ENCODE measurements at places on chromosomes 16 and 17. TPM values are rescaled to one million over a fixed set of nuclear protein-coding genes. Genes with fewer than 3 reads are reported as not detected.

DNA sequence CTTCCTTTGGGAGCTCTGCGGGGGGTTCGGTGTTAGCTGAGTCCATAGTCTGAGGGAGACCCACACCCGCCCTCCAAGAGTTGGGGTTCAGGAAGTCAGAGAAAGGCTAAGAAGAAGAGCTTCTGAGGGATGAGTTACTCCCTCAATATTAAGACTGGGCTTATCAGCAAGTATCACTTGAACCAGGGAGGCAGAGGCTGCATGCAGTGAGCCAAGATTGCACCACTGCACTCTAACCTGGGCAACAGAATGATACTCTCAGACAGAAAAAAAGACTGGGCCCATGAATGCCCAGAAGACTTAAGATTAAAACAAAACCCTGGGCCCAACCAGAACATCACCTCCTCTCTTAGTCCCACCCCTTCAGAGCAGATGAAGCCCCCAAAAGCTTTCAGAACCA, 6.0 kb downstream of the NKIRAS2 start:
- no peak for DNase-seq
- peaks cover 19% of the 10 kb centered on the region for H3K4me1 ChIP-seq
- peaks cover 3% of the 10 kb centered on the region for H3K27me3 ChIP-seq
- peaks cover 11% of the 10 kb centered on the region for H3K36me3 ChIP-seq
- H3K27ac ChIP-seq: no peak overlapping the region

Gene KCNH4
- total RNA-seq: not detected

DNA sequence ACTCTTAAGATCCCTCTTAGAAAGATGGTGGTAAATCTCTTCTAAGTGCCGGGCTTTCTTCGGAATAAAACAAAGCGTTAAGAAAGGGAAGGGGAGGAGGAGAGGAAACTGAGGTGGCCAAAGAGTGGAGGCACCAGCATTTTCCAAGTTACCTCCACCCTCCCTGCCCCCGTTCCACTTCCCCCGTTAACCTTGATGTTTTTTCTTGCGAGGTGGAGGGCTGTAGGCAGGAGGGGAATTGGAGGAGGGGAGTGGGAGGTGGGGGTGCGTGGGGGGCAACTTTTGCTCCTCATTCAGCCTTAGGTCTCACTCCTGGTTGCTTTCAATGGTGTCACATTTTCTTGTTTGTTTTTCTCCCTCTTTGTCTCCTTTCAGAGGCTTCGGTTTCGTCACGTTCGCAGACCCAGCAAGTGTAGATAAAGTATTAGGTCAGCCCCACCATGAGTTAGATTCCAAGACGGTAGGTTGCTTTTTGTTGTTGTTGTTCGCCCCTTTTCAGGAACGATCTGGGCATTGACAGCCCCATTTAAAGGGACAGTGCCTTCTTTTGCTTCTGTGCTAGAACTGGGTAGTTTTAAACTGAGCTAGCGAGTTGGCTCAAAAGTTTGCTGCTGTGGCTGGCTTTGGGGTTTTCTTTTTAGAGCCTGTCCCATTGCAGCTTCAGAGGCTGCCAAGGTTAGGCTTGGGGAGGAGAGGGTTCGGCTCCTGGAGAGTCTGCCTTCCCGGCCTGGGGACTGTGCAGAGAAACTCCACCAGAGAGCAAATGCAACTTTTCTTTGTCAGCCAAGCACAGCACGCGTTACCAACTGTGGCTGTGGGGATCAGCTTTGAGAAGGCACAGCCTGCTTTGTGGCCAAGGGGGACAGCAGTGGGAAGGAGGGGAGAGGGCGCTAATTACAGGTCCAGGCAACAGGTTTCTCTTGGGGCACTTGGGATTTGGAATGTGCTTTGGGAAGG, 1.9 kb downstream of the MSI2 start:
- H3K4me1 ChIP-seq: peaks cover 30% of the 10 kb centered on the region
- peak overlapping the region; percentile 47 for H3K27ac ChIP-seq
- peak overlapping the region; percentile 88 for H3K4me3 ChIP-seq
- peaks cover 19% of the 10 kb centered on the region for H3K36me3 ChIP-seq
- DNase-seq: peak; percentile 19

DNA sequence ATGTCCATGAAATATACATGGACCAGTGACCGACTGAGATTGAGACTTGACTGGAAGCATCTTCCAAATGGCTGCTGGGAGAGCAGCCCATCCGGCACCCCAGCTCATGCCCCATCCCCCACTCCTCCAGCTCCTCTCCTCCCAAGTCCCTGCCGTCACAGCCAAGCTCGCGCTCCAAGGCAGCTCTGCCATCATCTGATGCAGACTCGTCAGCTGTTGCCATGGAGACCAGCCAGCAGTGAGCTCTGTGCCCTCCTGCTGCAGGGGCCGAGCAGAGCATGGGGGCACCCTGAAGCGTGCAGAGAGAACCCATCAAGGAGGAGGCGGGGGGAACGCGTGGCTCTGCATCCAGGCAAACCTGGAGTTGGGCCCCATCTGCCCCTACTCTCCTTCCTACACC, 74.5 kb upstream of the TNRC6C start:
- no peaks in the 10 kb centered on the region for H3K36me3 ChIP-seq
- peaks cover 48% of the 10 kb centered on the region for H3K27me3 ChIP-seq
- H3K27ac ChIP-seq: no peak overlapping the region
- H3K4me1 ChIP-seq: peaks cover 21% of the 10 kb centered on the region

DNA sequence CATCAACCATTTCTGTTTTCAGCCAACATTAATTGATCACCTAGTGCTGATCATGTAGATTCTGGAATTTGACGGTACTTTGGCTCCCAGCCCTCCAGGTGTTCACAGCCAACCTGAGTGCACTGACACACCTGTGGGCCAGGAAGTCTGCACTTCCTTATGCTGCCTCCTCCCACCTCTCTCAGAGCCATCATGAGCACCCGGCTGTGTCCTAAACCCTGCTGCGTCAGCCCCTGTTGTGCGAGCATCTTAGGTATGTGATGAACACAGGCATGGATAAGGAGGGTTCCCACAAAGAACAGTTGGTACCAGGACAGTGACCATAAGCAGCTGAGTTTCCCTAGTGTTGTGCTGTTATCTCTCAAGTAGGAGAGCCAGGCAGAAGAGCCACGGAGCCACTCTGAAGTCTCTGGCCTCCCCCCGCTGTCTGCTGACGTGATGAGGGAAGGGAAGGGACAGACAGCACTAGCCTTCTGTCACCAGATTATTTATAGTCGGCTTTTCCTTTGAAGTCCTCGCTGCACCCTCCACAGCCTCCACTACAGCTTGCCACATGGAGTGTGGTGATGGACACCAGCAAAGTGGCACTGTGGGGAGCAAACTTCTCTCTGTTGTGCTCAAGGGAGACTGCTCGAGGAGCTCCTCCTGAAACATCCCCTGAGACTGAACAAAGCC, 162.8 kb upstream of the ANKFN1 start:
- no peaks in the 10 kb centered on the region for H3K4me1 ChIP-seq
- no peak for DNase-seq
- no peak overlapping the region for H3K27ac ChIP-seq
- no peaks in the 10 kb centered on the region for H3K36me3 ChIP-seq

Gene CCDC40
- 10.5 TPM for total RNA-seq

Gene TBC1D3B
- 11.7 TPM for total RNA-seq

DNA sequence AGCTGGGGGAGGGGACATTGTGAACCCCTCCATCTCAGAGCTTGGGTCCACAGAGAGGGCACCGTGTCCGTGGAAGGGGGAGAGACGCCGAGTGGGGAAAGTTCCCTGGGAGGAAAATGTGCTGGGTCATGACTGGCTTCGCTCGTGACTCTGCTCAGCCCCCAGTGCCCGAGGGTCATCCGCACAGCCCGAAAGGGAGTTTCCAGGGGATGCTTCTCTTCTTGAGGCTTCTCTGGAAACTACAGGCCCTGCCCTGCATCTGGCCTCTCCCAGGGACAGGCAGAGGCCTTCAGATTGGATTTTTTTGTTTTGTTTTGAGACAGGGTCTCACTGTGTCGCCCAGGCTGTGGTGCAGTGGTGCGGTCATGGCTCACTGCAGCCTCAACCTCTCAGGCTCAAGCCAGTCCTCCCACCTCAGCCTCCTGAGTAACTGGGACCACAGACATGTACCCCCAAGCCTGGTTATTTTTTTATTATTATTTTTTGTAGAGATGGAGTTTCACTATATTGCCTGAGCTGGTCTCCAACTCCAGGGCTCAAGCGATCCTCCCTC, 9.8 kb upstream of the GSE1 start:
- DNase-seq: no peak
- H3K4me1 ChIP-seq: peaks cover 57% of the 10 kb centered on the region
- peak overlapping the region; percentile 86 for H3K27ac ChIP-seq
- H3K36me3 ChIP-seq: no peaks in the 10 kb centered on the region
- no peaks in the 10 kb centered on the region for H3K27me3 ChIP-seq

- H3K4me3 ChIP-seq: no peak overlapping the region
- DNase-seq: no peak
- peak overlapping the region; percentile 15 for H3K27ac ChIP-seq
Observed at GRCh38 chr16:85334718-85335583, 222.7 kb upstream of the CIBAR2 start.

- H3K4me1 ChIP-seq: no peaks in the 10 kb centered on the region
- H3K36me3 ChIP-seq: no peaks in the 10 kb centered on the region
- H3K27ac ChIP-seq: no peak overlapping the region
- DNase-seq: no peak
Observed at GRCh38 chr17:11779892-11780291, 181.6 kb downstream of the DNAH9 start.

DNA sequence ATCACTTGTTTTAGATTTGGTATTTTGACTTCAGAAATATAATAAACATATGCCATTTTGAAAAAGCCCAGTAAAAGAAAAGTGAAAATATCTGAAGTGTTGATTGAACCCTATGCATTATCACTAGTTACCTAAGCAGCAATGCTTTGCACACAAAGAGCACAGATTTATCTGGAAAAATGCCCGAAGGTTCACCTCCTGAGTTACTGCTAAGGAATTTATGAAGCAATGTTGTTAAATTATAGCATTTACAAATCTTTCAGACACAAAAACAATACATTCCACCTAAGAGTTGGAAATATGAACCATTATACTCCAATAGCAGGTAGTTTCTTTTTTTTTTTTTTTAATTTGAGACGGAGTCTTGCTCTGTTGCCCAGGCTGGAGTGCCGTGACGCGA, 38.9 kb upstream of the GHDC start:
- no peaks in the 10 kb centered on the region for H3K27me3 ChIP-seq
- no peak overlapping the region for H3K4me3 ChIP-seq
- H3K27ac ChIP-seq: no peak overlapping the region
- H3K4me1 ChIP-seq: peaks cover 4% of the 10 kb centered on the region
- H3K36me3 ChIP-seq: no peaks in the 10 kb centered on the region
